ENCODE measurements at places on chromosomes 16 and 17.

GRCh38 chr16:79714440-79714839, 113.9 kb upstream of the MAF start:
- no peak for DNase-seq

DNA sequence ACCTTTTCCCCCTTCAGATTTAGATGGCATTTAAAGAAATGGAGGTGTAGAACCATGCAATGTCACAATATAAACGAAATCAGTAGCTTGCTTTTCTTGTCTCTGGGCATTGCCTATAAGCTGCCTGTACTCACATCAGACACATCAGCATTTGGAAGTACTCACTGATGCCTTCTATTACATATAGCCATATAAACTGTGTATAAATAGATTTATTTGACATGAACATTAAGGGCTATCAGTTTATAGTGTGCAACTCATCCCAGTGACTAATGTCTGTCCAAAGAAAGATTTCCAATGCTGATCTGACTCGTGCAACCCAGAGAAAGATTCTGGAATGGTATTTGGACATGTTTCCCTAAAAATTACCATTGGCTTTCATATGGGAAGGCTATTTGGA, 417.9 kb upstream of the MAF start:
- no peak for DNase-seq

GRCh38 chr17:50562242-50563091, 2.0 kb downstream of the CACNA1G start:
- DNase-seq: no peak

DNA sequence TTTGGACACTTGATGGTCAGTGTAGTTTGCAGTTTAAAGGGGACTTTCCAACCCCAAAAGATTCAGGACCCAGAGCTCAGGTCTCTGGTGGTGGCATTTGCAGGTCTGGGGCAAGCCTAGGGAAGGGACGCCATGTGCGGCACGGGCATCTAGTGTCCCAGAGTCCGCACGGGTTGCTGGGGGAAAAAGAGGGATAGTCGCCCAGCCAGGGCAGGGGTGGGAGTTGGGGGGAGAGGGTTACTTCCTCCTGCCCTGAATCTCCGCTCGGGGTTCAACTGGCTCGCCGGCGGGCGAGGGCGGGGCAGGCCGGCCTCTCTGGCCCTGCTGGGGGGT, 239 bp upstream of the CA7 start:
- no peak for DNase-seq

GRCh38 chr16:80735846-80736245, 68.6 kb downstream of the CDYL2 start:
- no peak for DNase-seq

DNA sequence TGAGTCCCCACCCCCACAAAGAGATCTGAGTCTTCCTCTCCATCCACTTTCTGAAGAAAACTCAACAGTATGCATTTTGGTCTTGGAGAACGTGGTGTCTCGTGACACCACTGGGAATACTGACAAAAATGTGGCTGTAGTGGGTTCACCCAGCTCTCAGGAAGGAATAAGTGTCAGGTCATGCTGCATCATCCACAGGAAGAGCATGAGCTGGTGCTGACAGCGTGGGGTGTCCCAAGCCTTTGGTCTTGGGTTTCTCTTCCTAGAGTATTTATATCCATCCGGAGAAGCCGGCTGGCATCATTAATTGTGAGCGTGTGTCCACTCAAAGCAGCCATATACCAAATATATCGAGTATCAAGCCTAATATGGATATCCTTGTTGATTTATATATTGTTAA, 55.9 kb downstream of the C17orf67 start:
- peak; percentile 62 for DNase-seq

- DNase-seq: peak; percentile 39
Observed at GRCh38 chr17:4087911-4088693, 54.7 kb downstream of the ZZEF1 start.

- DNase-seq: no peak
Observed at GRCh38 chr16:61480250-61480649, 556.0 kb downstream of the CDH8 start.

DNA sequence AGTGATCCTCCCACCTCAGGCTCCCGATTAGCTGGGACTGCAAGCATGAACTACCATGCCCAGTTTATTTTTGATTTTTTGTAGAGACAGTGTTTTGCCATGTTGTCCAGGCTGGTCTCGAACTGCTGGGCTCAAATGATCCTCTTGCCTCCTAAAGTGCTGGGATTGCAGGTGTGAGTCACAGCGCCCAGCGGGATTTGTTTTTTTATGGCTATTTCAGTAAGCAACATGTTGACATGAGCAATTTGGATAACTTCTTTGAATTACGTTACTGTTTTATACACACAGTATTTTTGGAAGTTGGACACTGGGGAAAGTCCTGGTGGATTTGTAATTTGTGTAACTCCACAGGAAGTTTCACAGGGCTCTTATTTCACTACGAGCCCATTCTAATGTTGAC, 18.5 kb upstream of the RHOT1 start:
- no peak for DNase-seq

GRCh38 chr16:89727406-89728120, 6.2 kb downstream of the ZNF276 start:
- no peak for DNase-seq

GRCh38 chr17:49600949-49601348, 25.3 kb downstream of the NXPH3 start:
- DNase-seq: no peak

GRCh38 chr16:67192781-67193361, 916 bp downstream of the E2F4 start:
- no peak for DNase-seq

- peak; percentile 61 for DNase-seq
Observed at GRCh38 chr16:31138621-31139578, 3.4 kb upstream of the PRSS8 start.

DNA sequence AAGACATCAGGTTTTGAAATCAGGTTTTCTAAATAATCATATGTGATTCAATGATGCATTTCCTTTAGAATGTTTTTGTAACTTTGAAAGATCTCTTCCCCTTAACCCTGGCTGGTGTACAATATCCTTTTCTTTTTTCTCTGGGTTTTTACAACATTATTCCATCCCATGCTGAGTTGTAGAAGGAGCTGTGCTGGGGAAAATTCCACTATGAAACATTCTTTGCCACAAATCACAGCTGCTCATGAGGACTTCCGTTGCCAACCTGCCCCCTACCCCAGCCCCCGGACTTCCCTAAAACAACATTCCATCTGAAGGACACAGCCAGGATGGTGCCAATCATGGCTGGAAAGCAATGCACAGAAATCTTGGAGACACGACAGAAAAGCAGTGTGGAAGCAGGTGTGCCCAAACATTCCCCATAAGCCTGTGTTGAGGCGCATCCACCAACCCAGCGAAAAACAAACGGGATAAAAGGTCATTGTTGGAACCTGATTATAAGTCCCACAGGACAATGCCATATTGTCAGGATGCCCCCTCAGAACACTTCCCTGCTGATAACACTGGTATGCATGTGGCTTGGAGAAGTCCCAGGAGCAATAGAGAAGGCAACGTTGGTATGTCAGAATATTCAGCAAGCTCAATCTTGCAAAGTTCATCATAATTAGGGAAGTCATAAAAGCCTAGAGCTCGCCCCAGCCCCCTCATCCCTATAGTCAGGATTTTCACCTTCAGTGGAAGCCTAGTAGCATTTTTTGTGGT, 475.0 kb downstream of the HS3ST3B1 start:
- no peak for DNase-seq

- DNase-seq: no peak
Observed at GRCh38 chr16:3259836-3260235, 3.4 kb upstream of the MEFV start.

DNA sequence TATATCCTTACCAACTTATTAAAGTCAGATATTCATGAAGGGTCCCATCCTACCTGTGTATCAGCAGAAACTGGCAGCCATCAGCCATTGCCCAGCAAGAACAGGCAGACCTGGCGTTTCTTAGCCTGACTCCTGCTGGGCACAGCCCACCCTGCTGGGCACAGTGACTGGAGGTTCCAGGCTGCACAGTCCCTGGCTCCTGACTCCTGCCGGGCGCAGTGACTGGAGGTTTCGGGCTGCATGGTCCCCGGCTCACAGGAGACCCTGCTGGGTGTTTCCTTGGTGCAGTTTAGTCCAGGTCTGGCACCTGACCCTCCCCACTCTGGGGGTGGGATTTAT, 6.7 kb downstream of the TIMM22 start:
- no peak for DNase-seq

- DNase-seq: no peak
Observed at GRCh38 chr16:89159066-89159849, 12.3 kb upstream of the CDH15 start.

- DNase-seq: no peak
Observed at GRCh38 chr16:66480265-66481080, 53.4 kb downstream of the BEAN1 start.

DNA sequence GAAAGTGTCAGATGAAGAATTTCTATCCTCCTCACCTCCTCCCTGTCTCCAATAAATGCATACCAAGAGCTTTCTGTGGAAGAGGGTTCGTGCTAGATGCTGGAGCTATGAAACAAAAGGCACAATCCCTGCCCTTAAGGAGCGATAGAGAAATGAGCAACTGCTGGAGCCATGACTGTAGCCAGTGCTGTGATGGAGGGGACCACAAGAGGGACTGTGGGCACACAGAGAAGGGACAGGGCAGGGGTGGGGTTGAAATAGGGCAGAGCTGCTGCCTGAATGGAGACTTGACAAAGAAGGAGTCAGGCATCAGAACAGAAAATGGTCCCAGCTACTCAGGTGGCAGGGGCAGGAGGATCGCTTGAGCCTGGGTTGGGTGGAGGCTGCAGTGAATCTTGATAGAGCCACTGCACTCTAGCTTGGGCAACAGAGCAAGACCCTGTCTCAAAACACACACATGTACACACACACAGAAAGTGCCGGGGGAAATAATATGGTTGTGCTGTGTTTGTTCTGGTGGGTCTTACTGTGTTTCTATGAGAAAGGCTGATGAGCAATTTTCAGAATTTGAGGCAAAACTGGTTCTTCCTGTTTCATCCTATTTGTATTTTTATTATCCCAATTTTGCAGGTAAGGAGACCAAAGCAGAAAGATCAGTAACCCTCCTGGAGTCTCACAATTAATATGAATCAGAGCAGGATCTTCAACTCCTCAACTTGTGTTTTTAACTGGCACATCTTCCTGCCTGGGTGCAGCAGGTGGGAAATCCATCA, 16.5 kb downstream of the TMEM98 start:
- no peak for DNase-seq

GRCh38 chr17:4208238-4208637, 55.5 kb downstream of the ANKFY1 start:
- DNase-seq: peak; percentile 38

DNA sequence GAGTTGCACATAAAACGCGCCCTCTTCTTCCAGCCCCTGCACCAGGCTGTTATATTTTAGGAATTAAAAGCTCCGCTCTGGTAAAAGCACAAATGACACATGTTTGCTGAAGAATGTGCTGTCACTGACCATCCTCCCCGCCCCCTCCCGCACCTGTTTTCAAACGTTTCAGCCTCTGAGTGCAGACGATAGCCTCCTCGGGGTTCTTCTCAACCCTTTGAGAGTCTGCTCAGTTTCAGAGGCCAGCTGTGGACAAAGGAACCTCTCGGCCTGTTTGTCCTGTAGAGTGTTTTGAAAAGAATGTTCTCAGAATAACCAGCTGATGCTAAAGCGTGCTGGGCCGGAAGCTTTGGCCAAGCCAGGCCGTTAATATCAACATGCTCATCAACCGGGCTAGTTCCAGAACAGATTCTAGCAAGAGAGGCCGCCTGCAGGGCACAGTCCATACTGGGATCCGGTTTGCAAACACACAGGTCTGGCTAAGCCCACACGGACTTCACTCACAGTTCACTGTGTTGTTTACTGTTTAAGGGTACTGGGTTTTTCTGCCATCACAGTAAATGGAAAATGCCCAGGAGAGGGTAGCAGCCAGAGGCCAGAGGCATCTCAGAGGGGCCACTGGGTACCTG, 6.4 kb upstream of the CACNG4 start:
- no peak for DNase-seq

- DNase-seq: no peak
Observed at GRCh38 chr16:87692756-87693155, 73.0 kb downstream of the KLHDC4 start.

- DNase-seq: no peak
Observed at GRCh38 chr17:79941088-79942010, 94.3 kb downstream of the TBC1D16 start.

DNA sequence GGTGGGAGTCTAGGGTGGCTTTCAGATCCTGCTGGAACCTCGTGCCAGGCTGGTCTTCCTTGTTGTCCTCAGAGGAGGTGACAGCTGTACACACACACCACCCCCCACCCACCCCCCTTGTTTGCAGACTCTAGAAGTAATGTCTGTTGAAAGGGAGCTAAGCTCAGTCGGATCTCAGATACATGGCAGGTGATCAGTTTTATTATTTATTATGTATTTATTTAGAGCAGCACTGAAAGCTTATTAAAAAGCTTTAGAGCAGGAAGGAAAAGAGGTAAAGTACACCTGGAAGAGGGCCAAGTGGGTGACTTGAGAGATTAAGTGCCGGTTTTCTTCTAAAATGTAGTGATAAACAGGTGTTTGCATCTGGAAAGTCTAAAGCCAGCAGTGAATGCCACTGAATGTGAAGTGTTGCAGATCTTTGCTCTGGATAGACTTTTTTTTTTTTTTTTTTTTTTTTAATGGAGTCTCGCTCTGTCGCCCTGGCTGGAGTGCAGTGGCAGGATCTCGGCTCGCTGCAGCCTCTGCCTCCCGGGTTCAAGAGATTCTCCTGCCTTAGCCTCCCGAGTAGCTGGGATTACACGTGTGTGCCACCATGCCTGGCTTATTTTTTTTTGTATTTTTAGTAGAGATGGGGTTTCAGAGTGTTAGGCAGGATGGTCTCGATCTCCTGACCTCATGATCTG, 40.2 kb downstream of the FOXK2 start:
- DNase-seq: no peak

DNA sequence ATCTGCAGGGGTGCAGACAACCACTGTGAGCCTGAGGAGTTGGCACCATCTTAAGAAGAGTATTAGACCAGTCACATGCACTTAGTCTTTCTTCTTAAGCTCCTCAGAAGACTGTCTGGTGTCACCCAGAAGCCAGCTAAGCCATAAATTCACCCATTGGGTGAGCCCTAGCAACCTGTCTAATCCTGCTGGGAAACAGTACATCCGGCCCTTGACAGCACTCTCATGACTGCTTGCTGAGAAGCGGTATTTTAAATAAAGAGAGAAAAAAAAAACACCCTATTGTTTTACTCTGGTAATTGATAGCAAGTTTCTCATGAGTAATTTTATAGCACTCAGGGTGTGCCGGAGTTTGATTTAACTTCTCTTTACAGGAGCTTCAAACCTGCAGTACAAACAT, 134.7 kb downstream of the SOX9 start:
- DNase-seq: no peak

DNA sequence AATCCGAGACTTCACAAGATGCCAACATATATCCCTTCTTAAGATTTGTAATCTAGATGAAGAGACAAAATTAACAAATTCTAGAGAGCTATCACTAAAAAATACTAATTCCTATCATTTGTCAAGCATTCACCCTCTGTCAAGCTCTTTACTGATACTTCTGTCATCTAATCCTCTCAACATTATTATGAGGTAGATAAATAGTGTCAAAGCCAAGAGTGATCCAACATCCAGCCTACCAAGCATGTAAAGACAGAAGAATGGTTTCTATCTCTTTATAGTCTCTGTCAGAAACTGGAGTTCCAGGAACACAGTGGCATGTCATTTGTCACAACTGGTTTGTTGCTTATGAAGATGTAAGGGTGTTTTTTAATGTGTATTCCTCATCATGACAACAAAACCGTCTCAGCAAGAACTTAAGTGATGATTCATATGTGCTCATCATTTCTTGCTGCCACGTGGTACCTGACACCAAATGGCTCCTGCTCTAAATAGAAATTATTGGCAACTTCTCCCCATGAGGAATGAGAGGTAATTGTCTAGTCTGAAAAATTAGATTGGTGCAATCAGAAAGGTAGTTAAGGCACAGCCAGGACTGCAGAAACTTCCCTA, 196.8 kb downstream of the TOX3 start:
- DNase-seq: no peak

GRCh38 chr17:1174263-1174880, 5.4 kb downstream of the ABR start:
- no peak for DNase-seq

Data from AG08395 (cell line).